Fibroblast of villous mesenchyme (primary cell): ENCODE measurements at places on chromosomes 1 and 21.
A peak's percentile ranks its signal among the peaks of the same experiment; 100 is the strongest.

DNA sequence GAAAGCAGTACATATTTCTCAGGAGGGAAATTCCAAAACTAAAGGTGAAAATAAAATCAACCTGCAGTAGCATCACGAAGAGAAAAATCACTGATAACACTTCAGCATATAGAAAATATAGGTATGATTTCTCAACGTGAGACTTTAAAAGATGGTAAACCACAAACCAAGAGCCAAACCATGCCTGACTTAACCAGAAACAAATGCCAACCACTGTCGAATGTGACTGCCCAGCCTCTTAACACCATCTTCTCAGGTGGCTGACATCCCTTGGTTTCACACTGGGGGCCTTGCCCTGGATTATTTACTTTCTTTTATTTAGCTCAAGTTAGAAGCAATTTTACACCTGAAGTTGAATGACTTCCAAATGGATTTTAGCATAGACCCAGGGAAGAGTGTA lies 10.1 kb downstream of the HMGCS2 start:
- DNase-seq: no peak

- no peak for DNase-seq
Observed at GRCh38 chr1:115463347-115463746, 125.3 kb upstream of the NGF start.

GRCh38 chr1:91736146-91736714 lies 149.7 kb downstream of the TGFBR3 start:
- DNase-seq: no peak

DNA sequence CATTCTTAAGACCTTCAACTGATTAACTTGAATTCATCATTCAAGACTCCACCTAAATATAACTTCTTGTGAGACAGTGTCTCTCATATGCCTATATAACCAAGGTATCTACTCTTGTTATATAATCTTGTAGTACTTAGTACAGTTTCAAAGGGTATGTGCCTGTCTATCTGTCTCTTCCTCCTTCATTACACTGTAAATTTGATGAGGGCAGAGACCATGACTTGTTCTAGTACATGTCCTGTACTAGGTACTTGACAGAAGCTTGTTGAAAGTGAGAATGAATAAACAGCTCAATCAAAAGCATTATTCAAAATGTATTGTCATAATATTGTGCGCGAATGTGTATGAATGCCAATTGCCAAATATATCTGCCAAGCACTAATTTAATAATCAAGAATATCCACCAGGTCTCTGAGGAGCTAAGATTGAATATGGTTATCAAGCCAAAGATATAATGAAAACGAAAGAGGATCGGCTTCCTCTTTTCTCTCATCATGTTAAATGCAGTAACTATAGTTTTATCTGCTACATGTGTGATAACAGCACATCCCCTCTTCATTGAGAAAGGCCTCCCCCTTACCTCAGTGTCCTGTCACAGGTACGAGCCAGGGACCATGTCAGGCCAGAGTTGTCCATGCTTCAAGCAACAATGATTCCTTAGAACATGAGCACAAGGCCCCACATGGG lies 117.3 kb downstream of the UCHL5 start:
- DNase-seq: no peak

- DNase-seq: peak; percentile 59
Observed at GRCh38 chr1:151994956-151995355, 1.3 kb upstream of the S100A10 start.

GRCh38 chr1:168190403-168190802 lies 11.6 kb downstream of the TIPRL start:
- DNase-seq: peak; percentile 64

DNA sequence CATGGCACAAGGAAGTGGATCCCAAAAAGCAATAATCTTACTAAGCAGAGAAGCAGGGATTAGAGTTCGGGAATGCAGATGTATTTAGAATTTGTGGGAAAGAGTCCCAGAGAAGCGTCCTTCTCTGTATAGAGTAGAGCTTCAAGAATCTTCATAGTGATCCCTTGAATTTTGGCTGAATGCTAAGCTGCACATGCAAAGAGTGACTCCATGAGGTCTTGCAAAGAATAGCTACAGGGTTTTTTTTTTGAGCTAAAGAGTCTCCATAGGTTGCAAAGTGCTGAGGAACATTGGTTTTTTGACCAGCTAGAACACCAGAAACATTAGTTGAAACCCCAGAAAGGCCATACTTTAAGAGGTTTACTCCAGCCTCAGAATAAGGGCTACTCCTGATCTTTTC lies 206.7 kb downstream of the CTH start:
- DNase-seq: no peak

DNA sequence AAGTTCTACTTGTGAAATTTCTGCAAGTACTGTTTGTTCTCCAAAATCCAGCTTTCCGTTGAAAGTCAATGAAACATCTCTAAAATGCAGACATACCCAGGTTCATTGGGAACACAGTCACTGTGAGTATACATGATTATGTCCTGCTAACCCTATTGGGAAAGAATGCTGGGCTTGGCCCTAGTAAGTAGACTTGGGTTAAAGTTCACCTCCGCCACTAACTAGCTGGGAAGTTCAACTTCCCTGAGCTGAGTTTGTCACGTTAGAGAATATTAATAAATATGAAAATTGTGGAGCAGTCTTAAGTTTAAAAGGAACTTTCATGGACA lies 10.5 kb upstream of the PGD start:
- no peak for DNase-seq

GRCh38 chr1:112312879-112313278 lies 83.1 kb upstream of the CTTNBP2NL start:
- no peak for DNase-seq

GRCh38 chr1:234893725-234894630 lies 234.7 kb downstream of the TOMM20 start:
- DNase-seq: no peak

DNA sequence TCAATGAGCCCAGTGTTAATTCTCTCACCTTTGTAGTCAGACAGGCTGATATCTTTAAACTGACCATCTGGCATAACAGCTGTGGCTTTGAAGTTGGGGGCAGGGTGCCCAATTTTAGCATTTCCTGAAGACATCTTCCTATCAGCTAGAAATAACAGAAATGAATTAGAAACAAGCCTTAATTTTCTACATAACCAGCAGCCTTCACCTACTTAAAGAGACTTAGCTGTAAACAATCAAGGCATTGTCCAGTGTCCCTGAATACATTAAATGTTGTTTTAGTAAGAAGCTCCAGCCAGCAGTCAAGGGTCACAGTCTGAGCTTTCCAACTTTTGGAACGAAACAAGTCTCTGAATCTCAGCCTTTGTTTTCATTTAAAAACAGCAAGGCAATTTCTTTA lies 2.8 kb downstream of the PRDX1 start:
- peak; percentile 27 for DNase-seq

DNA sequence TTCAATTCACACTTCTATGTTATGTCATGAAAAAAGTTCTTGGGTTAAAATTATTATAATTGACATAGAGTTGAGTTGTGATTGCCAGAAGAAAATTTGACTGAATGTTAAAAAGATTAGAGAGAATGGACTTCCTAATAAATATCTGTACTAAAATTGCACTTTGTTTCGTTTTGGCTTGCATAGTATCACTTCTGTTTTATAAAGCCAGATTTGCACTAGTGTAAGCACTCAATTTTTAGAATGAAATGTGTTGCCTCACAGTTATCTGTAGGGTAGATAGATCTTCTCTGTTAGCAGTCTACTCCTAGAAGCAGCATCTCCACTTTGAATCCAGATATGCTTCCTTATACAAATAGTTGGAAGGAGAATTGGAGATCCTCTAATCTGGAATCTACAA lies 95.2 kb upstream of the MPC2 start:
- DNase-seq: no peak

- DNase-seq: no peak
Observed at GRCh38 chr1:65694933-65695332, 97.8 kb upstream of the PDE4B start.

DNA sequence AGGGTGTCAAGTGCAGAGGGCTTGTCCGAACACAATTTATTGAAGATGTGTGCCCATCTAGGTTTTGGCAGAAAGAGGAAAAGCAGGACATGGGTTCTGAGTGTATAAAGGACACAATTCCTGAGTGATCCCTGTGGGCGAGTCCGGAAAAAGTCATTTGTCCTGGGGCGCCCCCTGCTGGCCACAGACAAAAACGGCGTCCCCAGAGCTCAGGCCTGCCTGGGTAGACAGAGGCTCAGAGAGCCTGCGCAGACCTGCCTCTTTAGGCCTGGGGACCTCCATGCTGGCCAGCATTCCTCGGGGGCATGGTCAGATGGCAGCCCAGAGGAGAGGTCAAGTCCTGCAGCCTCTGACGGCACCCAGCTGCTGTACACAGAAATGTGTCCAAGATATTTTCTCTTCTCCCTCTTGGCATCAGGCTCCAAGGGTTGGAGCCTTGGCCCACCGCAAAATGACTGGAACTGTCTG lies 65.5 kb upstream of the LRP8 start:
- DNase-seq: peak; percentile 71

DNA sequence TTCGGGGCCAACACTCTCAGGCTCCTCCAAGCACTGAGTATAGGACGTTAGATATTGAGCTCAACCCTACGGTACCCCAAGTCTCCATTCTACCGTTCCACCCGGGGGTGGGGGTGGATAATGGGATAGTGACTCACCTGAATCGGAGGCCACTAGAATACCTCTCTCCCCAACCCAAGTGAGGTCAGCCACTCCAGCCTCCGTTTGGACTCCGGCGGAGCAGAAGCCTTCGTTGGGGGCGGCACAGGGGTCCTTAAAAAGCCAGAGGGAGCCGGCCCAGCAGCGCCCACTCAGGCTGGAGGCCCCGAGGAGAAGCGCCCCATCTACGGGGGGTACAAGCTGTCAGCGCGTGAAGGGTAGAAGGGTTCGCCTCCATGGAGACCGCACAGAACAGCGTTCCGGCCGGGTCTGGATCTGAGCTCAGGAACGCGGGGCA lies 556 bp downstream of the WDR77 start:
- DNase-seq: no peak

- no peak for DNase-seq
Observed at GRCh38 chr1:121444096-121444495, 259.3 kb downstream of the SRGAP2C start.

DNA sequence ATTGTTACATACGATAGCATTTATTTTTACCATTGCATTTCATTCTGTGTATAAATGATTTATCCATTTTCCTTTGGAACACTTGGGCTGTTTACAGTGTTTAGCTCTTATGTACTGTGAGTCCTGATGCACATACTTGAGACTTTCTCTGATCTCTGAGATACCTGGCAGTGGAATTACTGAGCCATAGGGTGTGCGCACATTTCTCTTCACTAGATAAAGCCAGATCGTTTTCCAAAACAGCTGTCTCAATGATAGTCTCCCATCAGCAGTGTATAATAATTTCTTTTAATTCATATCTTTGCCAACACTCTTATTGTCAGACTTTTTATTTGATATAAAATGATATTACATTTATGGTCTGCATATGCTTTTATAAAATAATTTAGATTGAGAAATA lies 66.2 kb downstream of the VPS13D start:
- no peak for DNase-seq

DNA sequence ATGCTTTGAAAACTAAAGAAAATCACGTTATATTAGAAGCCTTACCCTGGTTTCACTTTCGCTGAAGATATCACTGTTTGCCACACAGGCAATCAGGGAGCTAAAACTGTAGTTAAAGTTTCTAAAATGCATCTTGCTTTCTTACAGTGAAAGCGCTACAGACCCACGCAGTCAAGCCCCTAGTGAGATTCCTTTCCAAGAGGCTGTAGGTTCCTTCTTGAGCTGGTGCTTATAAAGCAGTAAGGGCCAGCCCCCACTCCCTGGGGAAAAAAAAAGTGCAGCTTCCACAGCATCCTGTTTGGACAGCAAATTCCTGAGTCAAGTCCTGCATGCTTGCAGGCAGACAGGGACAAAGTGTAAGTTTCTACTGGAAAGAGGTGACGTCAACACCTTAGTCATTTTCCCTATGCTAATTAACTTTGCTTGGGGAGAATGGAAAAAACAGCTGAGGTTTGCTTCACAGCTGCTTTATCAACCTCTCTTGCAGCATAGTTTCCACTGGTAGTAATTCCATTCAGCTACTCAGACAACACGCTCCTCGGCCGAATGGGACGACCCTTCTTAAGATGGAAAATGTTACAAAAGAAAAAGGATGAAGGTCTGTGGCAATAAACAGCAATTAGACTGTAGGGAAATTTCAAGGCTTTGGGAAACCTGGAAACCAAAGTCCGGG lies 14.7 kb upstream of the KCNE1 start:
- peak; percentile 100 for DNase-seq

DNA sequence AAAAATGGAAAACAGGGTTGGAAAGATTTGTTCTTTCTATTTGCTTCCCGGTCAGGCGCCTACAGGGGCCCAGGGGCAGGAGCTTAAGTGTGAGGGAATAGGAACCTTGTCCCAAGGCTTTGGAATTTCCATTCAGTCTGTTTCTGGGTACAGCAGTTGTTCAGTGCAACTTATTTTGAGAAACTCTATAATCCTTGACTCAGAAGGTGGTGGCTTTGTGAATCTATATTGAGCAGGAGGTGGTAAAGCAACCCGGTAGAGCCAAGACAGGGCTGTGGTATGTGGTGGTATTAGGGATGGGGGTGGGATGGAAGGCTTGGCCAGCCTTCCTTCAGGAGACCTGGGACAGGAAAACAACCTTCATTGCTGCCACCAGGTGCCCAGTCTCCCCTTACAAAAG lies 20.0 kb downstream of the GJA5 start:
- DNase-seq: no peak

DNA sequence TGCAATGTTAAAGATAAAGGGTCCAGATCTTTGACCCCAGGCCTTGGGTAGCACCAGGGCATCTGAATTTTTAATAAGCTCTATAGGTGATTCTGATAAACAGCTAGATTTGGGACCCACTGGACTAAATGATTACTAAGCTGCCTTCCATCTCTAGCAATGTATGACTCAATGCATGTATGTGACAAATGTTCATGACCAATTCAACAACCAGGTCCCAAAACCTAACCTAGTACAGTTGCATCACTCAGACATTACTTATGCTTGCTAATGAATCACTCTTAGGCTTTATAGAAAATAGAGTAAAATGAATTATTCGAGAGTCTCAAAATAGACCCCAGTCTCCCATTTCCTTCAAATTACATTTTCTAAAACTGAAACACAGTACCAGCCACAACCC lies 35.5 kb downstream of the RCAN1 start:
- DNase-seq: peak; percentile 19

DNA sequence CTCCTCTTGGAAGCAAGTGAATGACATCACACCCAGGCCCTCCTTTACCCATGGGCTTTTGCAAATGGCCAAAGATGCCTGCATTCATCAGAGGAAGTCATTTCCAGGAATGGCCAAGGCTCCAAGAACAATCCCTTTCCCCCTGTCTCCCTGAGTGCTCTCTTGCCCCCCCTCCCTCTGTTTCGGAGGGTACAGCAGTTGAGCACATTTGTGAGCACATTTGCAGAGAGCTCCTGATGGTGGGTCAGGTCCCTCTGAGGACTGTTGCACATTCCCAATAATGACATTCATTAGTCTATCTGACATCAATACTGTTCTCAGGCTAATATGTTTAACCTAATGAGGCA lies 113.4 kb downstream of the MATN1 start:
- no peak for DNase-seq

GRCh38 chr1:61640531-61641530 lies 84.1 kb downstream of the TM2D1 start:
- no peak for DNase-seq

- no peak for DNase-seq
Observed at GRCh38 chr1:74486036-74486435, 26.4 kb downstream of the LRRC53 start.
